Hippocampal formation (tissue), 2 donors: ENCODE measurements at places on chromosomes 3 and 15.

- no peak for DNase-seq
These were observed 261.2 kb upstream of the DNAJC19 start for GRCh38 chr3:181250714-181251113.

DNA sequence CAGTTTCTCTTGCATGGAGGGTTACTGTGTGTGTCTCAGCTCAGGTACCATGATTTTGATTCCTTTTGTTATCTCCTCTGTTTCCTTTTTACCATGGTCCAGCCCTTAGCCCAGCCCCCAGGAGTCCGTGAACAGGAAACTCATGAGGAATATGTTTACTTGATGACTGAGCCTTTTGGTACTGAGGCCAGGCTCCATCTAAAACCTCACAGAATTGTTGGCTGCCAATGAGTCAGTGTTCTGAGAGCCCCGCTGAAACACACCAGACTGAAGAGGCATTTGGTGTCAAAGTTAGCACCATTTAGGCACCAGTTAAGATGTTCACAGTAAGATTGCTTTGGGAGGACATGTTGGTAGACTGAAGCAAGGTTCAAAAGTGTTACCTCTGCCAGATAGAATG is 80.9 kb downstream of the DGKG start:
- no peak for DNase-seq

DNA sequence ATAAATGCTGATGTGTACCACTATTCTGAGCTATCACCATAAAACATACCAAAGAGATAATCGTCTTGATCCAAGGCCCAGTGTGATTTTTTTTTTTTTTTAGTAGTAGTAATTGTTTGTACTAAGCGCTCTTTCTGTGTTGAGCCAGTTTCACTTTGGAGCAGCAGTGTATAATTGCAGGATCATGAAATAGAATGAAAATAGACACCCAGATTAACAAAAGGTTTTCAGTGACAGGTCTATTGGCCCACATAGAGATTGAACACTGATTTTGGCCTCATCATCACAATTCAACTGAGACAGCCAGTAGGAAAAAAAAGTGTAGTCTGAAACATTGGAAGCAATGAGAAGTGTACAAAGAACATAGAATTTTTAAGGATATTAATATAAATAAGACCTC is 749.8 kb downstream of the NAALADL2 start:
- no peak for DNase-seq

DNA sequence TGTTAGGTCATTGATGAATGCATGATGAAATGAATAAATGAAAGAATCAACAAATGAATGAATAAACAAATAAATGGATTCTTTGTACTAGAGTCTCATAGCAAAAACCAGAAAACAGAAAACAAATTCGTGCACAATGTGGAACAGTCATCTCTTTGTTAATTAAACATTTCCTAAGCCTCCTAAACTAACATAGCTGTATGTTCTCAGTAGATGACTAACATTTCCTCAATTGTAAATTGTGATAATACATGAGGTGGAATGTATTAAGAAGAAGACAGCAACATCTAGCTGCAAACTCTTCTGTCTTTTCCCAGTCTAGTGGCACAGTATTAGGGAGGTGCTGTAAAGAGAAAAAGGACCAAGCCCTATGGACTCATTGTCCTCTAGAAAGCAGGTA is 1021.0 kb downstream of the MCTP2 start:
- no peak for DNase-seq

DNA sequence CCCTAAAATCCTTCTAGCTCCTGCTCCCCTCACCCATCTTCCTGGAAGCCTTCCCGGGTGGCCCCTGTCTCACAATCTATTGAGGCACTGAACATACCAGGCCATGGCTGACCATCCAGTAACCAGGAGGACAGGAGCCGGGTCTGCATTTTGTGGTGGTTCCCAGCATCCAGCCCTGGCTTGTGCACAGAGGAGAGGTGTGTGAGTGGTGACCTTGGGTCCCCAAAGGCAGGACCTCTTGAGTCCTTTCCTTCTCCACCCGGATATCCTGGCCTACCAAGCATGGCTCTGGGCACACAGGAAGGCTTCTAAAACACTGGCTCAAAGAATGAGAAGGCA is 7.8 kb downstream of the CSK start:
- no peak for DNase-seq
